ENCODE measurements at places on chromosomes 4 and X.

DNA sequence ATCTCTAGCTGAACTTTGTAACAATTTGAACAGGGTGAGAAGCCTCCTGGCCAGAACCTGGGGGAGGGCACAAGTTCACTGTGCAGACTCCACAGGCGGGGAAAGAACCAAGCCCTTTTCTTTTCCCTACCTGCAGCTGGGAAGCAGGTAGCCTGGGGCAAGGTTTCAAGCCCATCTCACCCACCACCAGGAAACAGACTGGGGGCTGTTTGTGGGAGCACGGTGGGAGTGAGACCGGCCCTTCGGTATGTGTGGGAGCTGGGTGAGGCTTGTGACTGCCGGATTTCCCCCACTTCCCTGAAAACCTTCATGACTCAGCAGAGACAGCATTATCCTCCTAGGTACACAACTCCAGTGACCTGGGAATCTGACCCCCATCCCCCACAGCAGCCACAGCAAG, 211.7 kb downstream of the ZNF674 start:
- no peak for DNase-seq

- no peak for DNase-seq
Observed at GRCh38 chr4:75831856-75832405, 70.3 kb downstream of the PPEF2 start.

GRCh38 chr4:176444741-176445140, 125.0 kb downstream of the SPCS3 start:
- no peak for DNase-seq

GRCh38 chr4:25842229-25842845, 20.5 kb downstream of the SEL1L3 start:
- no peak for DNase-seq

DNA sequence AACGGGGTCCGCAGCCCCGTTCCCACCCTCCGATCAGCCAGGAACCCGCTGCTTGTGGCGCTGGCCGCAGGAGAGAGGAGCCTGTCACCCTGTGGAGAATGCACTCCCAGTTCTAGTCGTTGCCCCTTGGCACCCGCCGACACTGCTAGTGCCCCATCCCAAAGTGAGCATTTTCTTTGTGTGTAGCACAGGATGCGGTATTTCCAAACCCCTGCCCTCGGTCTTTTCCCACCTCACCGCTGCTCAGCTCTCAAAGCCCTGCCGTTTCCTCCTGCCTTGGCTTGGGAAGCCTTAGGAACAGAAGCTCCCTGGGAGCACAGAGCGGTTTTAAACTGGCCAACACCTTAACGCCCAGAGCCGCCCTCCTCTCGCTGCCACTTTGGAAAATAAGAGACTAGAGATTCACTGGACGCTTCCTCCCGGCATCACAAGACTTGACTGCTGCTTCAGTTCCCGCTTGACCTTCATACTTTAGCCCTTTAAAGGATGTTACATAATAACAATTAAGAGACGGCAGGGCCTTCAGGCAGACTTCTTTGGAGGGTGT, 772 bp downstream of the CYP4V2 start:
- no peak for DNase-seq

- DNase-seq = peak; percentile 90
Observed at GRCh38 chrX:40166582-40166981, 68.8 kb upstream of the BCOR start.
